ENCODE measurements at places on chromosomes 11 and 22. TPM values are rescaled to one million over a fixed set of nuclear protein-coding genes. Genes with fewer than 3 reads are reported as not detected.

VSIG2 gene
- total RNA-seq: 0.18 TPM

TP53AIP1 gene
- not detected for total RNA-seq

ARFIP2 gene
- 59.4 TPM for total RNA-seq

DDI1 gene
- under 0.01 TPM for total RNA-seq

CHST1 gene
- 0.37 TPM for total RNA-seq

SORL1 gene
- total RNA-seq: 10.2 TPM

OR51A4 gene
- total RNA-seq: not detected

CNTN5 gene
- not detected for total RNA-seq

DUSP8 gene
- total RNA-seq: under 0.01 TPM

BRSK2 gene
- 0.14 TPM for total RNA-seq

GDPD4 gene
- total RNA-seq: not detected

IGLL5 gene
- total RNA-seq: not detected

ARHGAP32 gene
- total RNA-seq: 9.3 TPM

UBQLN3 gene
- total RNA-seq: under 0.01 TPM

KCTD14 gene
- total RNA-seq: 0.28 TPM

BAIAP2L2 gene
- 0.28 TPM for total RNA-seq

LSP1 gene
- total RNA-seq: 2.6 TPM

SERPING1 gene
- total RNA-seq: 10.8 TPM

PANX3 gene
- total RNA-seq: not detected

SLCO2B1 gene
- total RNA-seq: 0.65 TPM

FLRT1 gene
- total RNA-seq: 0.28 TPM

CCDC73 gene
- not detected for total RNA-seq

KDELR3 gene
- total RNA-seq: 109 TPM

TIGD3 gene
- 0.14 TPM for total RNA-seq

SLC16A8 gene
- total RNA-seq: 0.18 TPM

CD3G gene
- not detected for total RNA-seq

PAMR1 gene
- 499 TPM for total RNA-seq

IGSF9B gene
- 0.37 TPM for total RNA-seq

SBF1 gene
- total RNA-seq: 79.1 TPM

SHISA8 gene
- total RNA-seq: not detected

PNPLA5 gene
- not detected for total RNA-seq

SCGB1A1 gene
- not detected for total RNA-seq

RIBC2 gene
- total RNA-seq: not detected

SPON1 gene
- total RNA-seq: 18.3 TPM
